ENCODE measurements at places on chromosomes 3 and 15.
A peak's percentile ranks its signal among the peaks of the same experiment; 100 is the strongest.

GRCh38 chr15:89985111-89985510 is 16.0 kb upstream of the ZNF710 start:
- no peak for DNase-seq

- peak; percentile 53 for DNase-seq
Observed at GRCh38 chr3:172808969-172809546, 58.5 kb downstream of the ECT2 start.

DNA sequence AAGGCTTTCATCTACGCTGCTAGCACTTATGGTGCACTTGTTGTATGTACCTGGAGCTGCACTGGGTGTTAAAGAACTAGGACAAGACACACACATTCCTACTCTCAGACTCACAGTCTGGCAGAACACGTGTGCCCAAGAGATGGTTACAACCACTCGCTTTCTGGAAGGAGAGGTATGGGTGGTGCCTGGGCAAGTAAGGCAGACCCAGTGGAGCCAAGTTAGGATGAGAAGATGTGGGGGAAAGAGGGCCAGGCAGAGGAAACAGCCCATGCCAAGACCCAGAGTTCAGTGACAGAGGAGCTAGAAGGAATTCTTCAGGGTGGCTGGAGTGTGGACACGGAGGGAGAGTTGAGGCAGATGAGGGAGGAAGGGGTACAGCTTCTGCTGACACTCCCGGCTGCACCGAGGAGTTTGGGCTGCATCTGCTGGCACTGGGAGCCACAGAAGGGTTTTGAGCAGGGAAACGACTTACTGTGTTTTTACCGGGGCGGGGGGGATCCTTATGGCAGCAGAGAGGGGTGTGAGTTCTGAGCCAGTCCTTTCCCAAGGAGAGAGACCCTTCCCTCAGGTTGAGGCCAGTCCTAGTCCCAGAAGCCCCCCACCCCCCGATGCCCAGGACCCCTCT is 59.0 kb downstream of the GRIP2 start:
- no peak for DNase-seq

DNA sequence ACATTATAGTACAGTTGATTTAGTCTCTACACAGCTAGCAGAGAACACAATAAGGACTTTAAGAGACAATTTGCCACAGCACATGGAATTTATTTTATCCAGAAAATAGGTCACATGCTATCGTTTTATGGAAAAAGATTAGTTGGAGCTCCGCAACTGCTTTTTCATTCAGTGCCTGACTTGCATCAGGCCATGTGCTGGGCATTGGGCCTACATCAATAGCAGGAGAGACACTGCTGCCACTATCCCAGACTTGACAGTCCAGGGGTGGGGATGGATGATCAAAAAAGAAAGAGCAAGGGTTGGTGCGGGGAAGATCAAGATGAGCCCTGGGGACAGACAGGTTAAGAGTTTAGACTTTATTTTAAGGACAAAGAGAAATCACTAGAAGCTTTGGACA is 75.2 kb upstream of the C3orf80 start:
- no peak for DNase-seq

GRCh38 chr3:123723070-123723469 is 138.2 kb upstream of the HACD2 start:
- DNase-seq, result no peak

GRCh38 chr15:79475306-79475705 is 43.2 kb downstream of the MINAR1 start:
- DNase-seq, result peak; percentile 8

DNA sequence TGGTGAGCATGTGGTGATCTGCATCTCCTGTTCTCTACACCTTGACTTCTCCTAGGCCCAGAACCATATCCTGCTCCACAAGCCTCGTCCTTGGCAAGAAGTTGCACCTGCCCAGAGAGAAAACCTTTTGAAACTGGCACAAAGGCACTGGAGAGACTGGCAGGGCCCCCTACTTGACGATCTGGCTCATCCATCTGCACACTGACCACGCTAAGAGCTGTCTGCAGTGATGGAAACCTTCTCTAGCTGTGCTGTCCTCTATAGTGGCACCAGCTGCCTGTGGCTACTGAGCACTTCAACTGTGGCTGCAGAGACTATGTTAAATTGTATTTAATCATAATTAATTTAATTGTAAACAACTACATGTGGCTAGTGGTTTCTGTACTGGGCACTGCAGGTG is 26.2 kb upstream of the SRP14 start:
- DNase-seq, result no peak

DNA sequence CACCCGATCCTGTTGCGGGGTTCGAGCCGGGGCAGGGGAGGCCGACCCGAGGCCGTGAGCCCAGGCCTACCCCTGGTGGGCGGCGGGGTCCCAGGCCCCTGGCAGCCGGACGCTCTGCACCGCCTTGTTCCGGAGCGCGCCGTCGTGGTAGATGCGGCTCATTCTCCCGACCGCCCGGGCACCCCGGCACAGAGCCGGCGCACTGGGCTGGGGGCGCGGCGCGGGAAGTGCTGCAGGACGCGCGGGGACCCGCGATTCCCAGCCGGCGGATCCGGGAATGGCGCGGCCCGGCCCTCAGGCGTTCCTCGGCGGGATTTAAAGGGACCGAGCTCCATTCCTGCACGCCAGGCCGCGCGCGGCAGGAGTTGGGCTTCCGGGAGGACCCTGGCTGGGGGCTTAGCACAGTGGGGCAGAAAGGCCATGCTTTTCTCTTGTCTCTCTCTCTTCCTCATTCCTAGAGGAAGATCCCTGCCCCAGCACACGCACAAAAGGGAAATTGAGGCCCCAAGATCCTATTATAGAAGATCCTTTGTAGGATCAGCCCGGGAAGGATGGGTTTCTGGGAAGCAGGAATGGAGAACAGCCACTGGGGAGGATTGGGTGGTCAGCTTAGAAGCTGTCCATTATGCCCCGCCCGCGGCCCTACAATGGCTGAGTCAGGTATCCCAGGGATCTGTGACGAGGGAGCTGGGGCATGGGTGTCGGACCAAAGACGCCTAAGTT is at the start of gene ARPIN:
Gene ARPIN, minus strand, starts transcription at position 279 of the 723 bp plus-strand sequence. Its CDS starts 117 bp downstream, at position 162.
- DNase-seq, result peak; percentile 63

GRCh38 chr3:168539909-168540308 is 444.2 kb upstream of the GOLIM4 start:
- no peak for DNase-seq

GRCh38 chr15:90701048-90701447 is 16.1 kb upstream of the BLM start:
- DNase-seq, result no peak

GRCh38 chr3:53550005-53550620 is 55.7 kb downstream of the CACNA1D start:
- DNase-seq, result no peak

GRCh38 chr3:60010781-60011180 is 961.0 kb upstream of the CFAP20DC start:
- DNase-seq, result no peak

- no peak for DNase-seq
Observed at GRCh38 chr3:183481582-183481981, 53.2 kb upstream of the MCF2L2 start.

- DNase-seq, result peak; percentile 49
Observed at GRCh38 chr15:49103002-49103401, 52.4 kb downstream of the COPS2 start.

GRCh38 chr15:34304613-34305012 is 33.0 kb downstream of the SLC12A6 start:
- DNase-seq, result peak; percentile 74

- DNase-seq, result peak; percentile 39
Observed at GRCh38 chr15:68228143-68228970, 1.2 kb downstream of the CLN6 start.

DNA sequence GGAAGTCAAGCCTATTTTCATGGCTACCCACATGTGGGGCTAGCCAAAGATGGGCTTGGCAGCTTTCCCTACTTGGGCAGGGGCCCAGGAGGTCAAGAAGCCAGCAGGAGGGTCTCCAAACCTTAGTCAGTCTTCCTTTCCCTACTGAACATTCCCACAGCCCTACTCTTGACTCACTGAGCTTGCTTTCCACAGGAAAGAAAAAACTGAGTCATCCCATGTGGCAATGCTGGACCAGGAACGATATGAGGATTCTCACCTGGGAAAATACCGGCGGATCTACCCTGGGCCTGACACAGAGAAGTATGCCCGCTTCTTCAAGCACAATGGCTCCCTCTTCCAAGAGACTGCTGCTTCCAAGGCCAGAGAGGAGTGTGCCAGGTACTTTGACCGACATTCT is 3.7 kb upstream of the NGRN start:
- peak; percentile 19 for DNase-seq

- no peak for DNase-seq
Observed at GRCh38 chr3:152930516-152930915, 95.6 kb downstream of the P2RY1 start.

GRCh38 chr15:87660251-87661129 is 596.0 kb downstream of the NTRK3 start:
- DNase-seq, result no peak

- peak; percentile 93 for DNase-seq
Observed at GRCh38 chr3:174440741-174441587, 418.2 kb upstream of the NAALADL2 start.

- DNase-seq, result peak; percentile 9
Observed at GRCh38 chr15:76954744-76955143, 23.2 kb downstream of the RCN2 start.

DNA sequence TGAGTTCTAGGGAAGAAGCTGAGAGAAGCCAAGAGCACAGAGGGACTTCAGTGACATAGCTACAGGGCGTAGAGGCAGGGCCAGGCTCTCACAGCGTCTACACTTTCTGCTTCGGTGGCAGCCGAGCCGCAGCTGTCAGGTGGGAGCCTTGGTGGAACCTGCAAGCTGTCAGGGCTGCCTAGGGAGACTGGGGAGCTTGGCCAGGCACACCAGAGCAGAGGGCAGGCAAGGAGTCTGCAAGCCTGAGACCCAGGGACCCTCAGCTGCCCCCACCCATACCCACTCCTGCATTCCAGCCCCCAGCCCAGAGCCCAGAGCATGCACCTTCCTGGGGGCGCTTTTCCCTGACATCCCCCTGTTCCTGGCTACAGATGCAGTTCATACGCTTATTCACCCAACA is 13.4 kb upstream of the KLF15 start:
- DNase-seq, result no peak

- no peak for DNase-seq
Observed at GRCh38 chr3:54168451-54168850, 46.1 kb downstream of the CACNA2D3 start.

DNA sequence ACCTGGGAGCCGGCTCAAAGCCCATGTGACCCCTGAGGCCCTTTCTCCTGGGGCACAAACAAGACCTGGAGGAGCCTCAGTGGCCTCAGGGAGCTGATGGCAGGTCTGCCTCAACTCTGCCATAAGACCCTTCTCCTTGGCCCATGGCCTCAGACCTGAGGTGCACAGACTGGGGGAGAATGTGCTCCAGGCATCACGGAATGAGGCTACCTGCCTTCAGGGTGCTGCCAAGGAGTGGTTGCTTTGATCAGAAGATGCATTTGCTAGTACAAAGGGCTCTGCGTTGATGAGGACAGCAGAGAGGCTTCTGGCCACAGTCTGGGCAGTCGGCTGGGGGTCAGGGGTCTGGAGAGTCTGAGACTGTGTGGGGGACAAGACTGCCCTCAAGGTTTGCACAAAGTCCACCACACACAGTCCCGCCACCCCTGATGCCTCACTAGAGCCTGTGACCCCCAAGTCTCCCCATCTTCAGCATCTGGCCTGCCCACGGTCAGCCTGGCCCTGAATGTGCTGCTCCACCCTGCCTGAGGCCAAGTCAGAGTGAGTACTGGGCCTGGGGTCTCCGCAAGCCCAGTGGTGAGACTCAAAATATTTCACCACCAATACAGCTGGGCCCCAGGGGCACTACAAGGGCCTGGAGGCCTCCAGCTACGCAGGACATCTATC is 26.6 kb downstream of the ALDH1L1 start:
- no peak for DNase-seq

DNA sequence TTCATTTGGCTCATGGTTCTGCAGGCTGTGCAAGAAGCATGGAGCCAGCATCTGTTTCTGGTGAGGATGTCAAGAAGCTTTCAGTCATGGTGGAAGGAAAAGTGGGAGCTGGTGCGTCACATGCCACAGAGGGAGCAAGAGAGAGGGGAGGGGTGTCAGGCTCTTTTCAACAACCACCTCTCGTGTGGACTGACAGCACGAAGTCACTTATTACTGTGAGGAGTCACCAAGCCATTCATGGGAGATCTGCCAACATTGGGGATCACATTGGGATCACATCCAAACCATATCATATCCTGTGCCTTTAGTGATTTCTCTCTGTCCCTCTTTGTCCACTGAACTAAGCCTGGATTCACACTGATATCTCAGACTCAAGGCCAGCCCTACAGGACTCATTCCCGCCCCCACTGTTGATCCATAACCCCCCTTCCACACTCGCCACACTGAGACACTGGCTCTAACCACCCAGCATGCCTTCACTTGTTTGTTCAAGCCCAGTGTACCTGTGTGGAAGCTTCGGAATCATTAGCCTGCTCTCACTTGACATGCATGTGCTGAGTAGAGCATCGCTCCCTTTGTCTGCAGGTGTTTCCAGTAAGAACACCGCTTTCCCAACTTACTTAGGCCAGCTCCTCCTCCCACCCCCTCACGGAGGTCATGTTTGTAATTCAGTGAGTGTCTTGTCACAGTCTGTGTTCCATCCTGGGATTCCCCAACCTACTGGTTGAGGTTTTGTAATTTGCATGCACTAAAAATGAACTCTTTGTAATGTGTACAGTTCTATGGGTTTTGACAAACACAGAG is 132.2 kb downstream of the KLF13 start:
- DNase-seq, result no peak

GRCh38 chr15:29429584-29429983 is 160.0 kb upstream of the NSMCE3 start:
- DNase-seq, result no peak

DNA sequence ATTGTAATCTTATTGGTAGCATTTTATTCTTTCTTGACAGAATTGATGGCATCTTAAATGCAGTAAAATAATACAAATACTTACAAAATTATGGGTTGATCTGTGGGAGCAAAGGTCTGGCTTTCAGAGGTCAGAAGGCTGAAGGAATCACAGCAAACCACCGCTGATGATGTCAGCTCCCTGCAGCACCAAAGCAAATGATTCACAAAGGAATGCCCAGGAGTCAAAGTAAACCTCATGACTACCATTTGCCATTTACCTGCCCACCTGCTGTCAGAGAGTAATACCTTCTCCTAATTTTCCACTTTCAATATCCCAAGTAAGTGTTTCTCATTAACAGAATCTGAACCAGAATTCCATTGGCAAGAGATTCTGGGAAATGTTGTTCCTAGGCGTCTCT is 46.1 kb downstream of the CPA3 start:
- no peak for DNase-seq

Data from EH (cell line).